ENCODE measurements at places on chromosomes 16 and 17.

DNA sequence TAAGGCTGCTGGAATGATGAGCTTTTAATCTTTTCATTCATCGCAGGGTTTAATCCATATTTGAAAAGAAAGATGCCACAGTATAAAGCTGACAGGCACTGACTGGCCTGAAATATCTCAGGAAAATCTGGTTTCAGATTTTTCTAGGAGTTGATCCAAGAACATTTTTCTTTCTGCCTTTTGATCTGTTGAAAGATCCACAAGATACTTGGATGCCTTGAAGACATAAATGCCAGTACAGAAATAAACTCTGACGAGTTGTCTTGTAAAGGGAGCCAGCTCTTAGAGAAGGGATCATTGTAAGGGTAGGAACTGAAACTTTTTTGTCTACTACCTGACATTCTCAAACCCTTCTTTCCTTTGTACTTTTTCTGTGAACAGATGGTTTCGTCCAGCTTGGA is 25.4 kb upstream of the KRT20 start:
- DNase-seq = no peak

GRCh38 chr16:21116148-21116693 is 34.4 kb downstream of the DNAH3 start:
- no peak for DNase-seq

DNA sequence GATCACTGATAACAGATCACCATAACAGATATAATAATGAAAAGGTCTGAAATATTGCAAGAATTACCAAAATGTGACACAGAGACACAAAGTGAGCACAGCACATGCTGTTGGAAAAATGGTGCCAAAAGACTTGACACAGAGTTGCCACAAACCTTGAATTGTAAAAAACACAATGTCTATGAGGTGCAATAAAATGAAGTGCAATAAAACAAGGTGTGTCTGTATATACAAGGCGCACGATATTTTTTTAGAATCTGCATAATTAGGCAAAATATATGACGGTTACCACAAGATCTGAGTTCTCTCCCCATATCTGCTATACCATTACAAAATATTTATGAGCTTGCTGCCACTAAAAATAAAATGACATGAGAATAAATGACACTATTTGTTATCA is 171.9 kb upstream of the AXIN2 start:
- DNase-seq = no peak

DNA sequence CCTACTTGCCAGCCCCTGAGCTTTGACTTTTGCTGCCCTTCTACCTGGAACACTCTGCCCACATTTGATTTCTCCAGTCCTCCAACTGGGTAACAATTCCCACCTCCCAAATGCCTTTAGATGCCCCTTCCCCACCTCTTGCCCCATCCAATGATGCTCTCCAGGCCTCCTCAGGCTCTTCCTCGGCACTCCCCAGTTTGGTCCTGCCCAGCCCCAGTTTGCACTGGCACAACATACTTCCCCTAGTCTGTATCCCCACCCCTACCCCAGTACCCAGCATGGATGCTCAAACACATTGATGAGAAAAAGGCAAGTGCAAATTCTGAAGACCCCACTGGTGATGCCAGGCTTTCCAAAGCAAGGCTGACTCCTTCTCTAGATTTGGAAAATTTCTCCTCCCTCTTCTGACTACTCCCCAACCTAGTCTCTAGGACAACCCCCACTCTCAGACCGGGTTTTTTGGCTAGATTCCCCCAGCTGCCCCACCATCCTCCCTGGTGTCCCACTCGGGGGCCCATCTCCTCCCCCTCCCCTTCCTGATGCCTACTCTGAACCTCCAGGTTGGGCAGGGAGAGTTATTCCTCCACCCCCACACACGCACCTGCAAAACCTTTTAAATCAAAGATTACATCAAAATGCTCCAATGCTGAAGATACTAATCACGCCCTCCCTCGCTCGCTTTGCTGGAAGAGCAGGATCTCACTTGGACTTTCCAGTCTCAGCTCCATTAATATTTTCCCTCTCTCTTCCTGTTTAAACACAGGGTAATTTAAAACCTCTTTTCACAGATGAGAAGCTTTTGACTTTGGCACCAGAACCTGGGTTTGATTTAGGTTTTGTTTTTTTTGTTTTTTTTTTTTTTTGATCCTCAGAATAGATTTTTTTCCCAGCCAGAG is 94.9 kb downstream of the TMEM132E start:
- DNase-seq = no peak

DNA sequence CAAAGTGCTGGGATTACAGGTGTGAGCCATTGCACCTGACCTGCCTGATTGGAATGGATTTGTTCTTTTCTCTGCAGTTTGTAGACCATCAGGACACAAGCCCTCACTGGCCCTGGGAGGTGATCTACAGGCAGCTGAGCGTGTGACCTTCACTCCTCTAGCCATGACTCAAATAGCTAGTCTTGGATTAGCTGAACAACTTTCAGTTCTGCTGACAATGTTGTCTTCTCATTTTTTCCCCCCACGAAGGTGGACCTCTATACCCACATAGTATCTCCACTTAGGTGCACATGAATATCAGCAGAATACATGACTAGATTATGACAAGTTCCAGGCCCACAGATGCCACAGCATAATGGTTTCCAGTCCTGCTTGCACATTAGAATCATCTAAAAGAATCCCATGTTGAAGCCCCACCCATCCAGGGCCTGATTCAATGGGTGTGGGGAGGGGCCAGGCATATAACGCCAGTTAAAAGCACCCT is 36.8 kb downstream of the HS3ST3B1 start:
- DNase-seq = no peak

DNA sequence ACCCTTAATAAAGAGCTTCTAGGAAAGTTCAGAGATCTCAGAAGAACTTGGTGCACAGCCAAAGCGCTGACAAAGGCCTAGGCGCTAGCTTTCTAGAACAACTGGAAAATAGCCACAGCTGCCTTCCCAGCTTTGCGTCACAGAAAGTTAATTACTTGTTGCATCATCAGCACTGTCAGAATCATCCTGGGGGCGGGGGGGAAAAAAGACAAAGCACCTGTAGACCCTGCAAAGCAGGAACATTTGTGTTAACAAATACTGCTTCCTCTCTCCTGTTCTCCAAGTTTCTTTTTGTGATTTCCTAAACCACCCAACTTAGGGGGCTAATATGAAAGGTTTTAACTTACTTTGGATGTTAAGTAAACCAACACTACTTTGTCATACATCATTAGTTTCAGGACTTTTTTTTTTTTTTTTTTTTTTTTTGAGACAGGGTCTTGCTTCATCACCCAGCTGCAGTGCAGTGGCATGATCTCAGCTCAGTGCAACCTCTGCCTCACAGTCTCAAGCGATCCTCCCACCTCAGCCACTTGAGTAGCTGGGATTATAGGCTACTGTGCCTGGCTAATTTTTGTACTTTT is 4.8 kb upstream of the AARSD1 start:
- DNase-seq = no peak

GRCh38 chr17:4513113-4514032 is 14.7 kb downstream of the SPNS2 start:
- DNase-seq = no peak

- peak; percentile 15 for DNase-seq
These were observed 823 bp downstream of the TNRC6C start for GRCh38 chr17:77959126-77959925.

DNA sequence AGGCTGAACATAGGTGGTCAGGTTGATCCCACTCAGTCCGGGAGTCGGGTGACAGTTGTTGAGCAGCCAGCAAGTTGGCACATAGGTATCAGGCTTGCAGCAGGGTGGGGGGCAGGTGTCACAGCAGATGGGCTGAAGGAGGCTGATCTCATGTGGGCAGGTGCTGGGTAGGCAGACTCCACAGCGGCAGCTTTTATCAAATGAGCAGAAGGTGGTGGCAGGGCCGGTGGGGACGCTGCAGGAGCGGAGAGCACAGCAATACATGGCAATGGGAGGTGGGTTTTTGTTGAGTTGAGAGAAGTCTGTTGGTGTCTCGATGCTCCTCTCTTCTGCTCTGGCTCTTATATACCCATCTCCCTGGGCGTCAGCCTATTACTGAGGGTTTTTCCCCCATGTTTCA is at the start of gene KRTAP3-1:
Gene KRTAP3-1, minus strand, starts transcription at position 318 of the 400 bp plus-strand sequence. Its CDS starts 54 bp downstream, at position 264.
- DNase-seq = no peak

GRCh38 chr16:87008664-87009063 is 308.5 kb downstream of the C16orf95 start:
- no peak for DNase-seq

DNA sequence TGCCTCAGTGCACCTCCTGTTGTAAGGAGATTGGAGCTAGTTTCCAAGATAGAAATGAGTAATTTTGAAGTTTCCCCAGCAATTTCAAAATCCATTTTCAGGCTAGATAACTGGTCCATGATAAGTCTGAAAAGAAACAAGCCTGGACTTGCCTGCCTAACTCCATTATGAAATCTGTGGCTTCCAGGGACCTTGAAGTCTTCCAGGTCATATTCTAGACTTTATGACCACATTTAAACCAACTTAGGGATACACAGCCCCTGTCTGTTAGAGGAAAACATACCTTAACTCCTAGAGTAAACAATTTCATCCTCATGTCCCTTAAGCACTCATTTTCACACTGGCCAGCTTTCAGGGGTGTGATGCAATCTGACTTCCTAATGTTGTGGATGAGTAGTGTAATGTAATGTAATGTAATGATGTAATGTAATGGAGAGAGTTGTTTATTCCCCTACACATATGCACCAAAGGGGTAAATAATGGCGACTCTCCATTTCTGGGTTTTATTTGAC is 96.7 kb upstream of the FAM20A start:
- DNase-seq = no peak

- peak; percentile 76 for DNase-seq
These were observed 13.1 kb upstream of the MSI2 start for GRCh38 chr17:57243171-57243622.

DNA sequence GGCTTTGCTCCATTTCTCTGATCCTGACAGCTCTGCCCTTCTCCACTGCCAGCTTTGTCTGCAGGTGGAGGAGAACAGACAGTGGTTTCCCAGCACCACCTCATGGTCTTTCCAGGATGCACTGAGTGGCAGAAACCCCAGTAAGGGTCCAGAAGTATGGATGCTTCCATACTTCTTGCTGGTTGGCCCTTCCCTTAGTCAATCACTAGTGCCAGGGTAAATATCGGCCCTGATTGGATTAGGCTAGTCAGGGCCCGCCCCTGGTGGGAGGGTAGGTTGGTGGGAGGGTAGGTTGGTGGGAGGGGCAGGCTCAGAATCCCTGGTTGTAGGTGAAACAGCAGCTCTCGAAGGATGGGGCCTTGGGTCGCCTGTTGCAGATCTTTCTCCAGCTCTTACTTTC is 10.2 kb downstream of the RNF213 start:
- no peak for DNase-seq

DNA sequence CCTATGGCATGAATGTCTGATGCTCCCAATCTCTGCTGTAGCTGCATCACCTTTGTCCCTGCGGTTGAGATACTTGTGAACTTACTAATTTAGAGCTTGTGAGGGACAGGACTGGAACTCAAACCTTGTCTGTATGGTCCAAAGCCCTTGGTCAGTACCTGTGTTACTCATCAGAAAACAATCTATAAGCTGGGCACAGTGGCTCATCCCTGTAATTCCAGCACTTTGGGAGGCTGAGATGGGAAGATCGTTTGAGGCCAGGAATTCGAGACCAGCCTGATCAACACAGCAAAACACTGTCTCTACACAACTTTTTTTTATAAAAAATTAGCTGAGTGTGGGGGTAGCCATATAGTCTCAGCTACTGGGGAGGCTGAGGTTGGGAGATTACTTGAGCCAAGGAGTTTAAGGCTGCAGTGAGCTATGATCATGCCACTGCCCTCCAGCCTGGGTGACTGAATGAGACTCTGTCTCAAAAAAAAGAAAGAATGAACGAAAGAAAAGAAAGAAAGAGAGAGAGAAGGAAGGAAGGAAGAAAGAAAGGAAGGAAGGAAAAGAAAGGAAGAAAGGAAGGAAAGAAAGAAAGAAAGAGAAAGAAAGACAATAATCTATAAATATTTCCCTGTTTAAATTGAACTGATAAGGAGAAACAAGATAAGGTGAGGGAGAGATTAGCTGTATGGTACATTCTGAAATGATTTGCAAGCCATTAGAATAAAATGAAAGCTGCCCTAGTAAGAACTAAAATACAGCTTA is 31.7 kb upstream of the MYH10 start:
- no peak for DNase-seq

DNA sequence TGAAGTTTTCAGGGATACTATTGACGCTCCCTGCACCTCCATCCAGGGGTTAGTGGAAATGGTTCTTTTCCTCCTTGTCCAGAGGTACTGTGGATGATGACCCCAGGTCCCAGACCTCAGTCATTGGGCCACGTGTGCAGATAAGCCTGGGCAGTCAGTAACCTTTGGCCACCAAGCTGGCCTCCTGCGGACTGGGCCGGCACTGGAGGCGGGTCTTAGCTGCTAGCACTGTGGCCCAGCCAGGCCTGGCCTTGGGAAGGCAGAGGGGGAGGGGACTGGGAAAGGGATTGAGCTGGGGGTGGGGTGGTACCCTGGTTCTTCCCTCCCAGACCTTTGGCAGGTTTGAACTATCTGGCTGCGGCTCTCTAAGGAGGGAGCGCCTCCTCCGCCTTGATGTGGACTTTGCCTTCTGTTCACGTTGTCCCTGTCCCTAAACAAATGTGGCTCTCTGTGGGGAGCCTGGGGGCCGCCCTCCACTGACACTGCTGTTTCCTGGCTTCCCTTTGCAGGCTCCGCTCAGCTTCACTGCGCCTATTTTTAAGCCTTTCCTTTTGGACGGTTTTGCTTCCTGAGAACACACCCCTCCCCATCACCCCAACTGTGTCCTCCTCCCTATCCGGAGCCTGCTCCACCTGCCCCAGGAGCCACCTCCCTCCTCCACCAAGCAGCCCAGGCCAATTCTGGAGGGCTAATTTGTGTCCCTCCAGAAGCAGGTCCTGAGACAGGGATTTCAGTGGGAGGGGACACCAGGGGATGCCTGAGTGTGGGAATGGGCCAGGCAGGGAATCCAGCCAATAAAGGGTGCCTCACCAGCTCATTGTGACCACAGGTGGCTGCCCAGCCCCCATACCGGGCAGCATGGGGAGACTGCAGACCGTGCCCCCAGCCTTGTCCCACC is 251.9 kb downstream of the SEC14L1 start:
- no peak for DNase-seq

DNA sequence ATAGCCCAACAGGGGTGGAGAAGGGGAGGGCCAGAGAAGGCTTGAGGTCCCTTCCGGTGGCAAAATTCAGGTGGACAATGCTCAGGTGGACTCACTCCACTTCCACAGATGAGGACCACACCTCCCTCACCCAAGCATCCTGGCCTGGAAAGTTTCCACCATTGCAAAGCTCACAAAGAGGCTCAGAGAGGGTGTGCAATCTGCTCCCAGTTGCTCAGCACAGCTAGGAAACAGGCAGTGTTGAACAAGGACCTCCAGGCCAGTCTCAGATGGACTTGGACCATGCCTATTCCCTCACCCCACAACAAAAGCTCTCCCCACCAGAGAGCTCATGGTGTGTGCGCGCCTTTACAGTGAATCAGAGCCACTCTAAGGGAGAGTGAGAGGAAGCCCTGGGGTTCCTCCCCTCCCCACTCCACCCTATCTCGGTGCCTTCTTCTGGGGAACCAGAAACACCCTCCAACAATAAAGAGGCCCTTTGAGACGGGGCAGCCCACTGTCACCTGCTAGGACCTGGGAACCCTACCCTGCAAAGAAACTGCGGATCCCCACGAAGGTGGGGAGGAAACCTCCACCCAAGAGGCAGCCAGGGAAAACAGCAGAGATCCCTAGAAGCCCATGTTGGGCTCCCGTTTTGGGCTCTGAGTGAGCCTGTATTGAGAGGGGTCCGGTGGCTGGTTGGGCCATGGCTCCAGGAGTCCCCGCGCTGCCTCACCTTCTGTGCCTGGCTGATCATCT is 1.6 kb downstream of the FAM83G start:
- DNase-seq = no peak
